Activated CD4-positive, alpha-beta T cell treated with anti-CD3 and anti-CD28 coated beads, Interleukin-2, amount 50 U/mL, for 48 hours (primary cell): ENCODE measurements at places on chromosomes 3 and 15.
A peak's percentile ranks its signal among the peaks of the same experiment; 100 is the strongest.

DNA sequence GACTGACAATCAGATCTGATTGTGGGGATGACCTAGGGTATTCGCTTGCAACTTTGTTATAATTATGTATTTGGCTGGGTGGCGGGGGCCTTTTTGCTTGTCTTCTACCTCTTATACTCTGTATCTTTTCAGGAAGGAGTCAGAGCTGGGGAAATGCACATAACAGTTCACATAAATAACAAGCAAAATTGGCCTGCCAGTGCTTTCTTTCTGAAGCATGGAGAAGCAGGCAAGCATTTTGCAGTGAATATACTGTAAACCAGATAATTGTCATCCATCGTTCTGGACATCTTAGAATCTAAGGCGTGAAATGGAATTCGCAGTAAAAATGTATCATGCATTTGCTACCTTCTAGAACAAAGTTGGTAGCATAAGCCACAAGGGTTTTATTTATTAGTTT, 227.6 kb downstream of the CLSTN2 start:
- DNase-seq = no peak

DNA sequence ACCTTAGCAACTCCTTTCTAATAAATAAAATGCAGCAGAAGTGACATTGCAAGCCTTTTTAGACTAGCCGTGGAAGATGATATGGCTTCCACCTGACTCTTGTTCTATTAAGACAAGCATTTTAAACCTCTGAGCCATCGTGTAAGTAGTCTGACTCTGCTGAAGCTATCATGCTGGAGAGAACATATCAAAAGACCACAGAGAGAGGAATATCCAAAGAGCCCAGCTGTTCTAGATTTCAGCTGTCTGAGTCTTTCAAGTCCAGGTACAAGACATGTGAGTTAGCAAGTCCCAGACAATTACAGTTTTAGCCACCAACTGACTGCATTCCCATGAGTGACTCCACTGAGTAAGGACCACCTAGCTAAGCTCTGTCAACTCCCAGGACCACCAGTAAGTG, 517.0 kb upstream of the NAALADL2 start:
- DNase-seq = no peak

- no peak for DNase-seq
Measured at GRCh38 chr15:68565234-68565633, 13.6 kb upstream of the CORO2B start.

GRCh38 chr15:82849556-82850512, 40.4 kb downstream of the WHAMM start:
- peak; percentile 41 for DNase-seq

DNA sequence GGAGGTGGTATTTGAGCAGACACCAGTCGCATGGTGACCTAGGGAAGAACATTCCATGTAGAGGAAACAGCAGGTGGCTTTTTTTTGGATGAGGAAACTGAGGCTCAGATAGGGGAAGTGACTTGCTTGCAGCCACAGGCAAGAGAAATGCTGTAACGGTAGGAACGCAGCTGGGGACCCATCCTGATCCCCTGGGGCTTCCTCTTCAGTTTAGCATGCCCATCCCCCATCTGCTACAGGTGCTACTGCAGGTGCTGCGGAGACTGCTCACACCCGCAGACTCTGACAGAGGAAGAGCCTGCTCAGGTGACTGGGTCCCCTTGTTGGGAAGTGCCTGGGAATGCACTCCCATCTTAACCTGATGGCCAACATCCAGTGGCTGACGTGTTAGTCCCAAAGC, 55.4 kb upstream of the SEC13 start:
- DNase-seq = no peak

- DNase-seq = peak; percentile 97
Measured at GRCh38 chr15:80152180-80152895, 461 bp upstream of the FAH start.

- DNase-seq = peak; percentile 33
Measured at GRCh38 chr15:91426412-91426811, 326.4 kb downstream of the SV2B start.

- no peak for DNase-seq
Measured at GRCh38 chr15:64125978-64126377, 25.6 kb upstream of the SNX22 start.

GRCh38 chr3:124823206-124823605, 64.0 kb downstream of the ITGB5 start:
- DNase-seq = no peak

- no peak for DNase-seq
Measured at GRCh38 chr15:45265506-45265905, 13.5 kb downstream of the SLC28A2 start.

DNA sequence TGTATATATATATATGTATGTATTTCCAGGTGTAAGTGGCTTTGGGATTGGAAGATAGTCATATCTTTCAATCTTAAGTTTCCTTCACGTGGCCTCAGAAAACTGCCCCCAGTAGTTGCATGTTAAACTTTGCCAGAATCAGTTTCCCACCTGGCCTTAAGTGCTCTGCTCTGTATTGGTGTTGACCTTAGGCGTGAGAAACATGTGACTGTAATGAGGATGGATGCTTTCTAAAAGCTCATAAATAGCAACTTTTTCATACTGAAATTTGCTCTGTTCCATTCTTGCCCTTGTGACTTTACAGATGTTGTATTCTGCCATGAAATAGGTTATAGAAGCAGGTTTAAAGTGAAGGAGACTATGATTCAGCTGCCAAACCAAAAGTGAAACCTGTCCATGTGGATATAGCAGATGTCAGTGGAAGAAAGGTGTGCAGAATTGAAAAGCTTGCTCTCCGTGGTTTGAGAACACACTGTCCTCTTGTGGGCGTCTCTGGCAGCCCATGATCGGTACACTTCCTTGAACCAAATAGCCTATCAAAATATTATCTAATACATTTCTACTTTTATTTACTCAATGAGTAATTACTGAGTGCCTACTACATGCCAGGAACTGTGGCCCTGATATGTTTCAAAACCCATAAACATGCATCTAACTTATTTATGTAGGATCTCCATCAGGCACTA, 15.8 kb downstream of the SCG5 start:
- no peak for DNase-seq

GRCh38 chr3:78221796-78222195, 1181.9 kb downstream of the ROBO2 start:
- DNase-seq = no peak

GRCh38 chr15:35305946-35306345, 220.9 kb upstream of the NANOGP8 start:
- DNase-seq = no peak

GRCh38 chr15:92383519-92384324, 10.0 kb upstream of the ST8SIA2 start:
- DNase-seq = peak; percentile 41

DNA sequence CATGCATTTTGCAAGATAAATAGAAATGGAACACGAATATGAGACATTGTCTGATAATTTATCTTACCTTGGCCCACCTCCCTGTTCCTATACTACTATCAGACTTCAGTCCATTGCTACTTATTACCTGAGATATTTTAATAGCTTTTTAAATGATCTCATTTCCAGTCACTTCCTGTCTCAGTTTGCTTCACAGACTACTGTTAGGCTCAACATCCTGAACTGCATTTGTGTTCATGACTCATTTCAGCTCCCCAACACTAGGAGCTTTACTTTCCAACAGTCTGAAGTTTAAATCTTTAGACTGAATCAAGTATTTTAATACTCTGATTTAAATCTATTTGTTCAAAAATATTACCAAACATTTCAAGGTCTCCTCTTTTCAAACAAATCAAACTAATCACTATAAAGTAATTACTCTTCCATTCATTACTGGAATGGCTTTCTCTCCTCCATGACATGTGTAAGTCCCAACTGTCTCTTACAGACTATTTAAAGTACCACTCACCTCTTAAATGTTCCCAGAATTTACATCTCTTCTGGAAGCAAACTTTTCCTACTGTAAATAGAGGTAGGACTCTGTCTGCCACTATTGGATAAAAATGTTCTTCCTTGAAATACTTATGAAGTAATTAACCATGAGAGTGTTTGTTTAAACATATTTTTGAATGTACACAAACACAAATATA, 1277.6 kb downstream of the ZPLD1 start:
- DNase-seq = no peak

DNA sequence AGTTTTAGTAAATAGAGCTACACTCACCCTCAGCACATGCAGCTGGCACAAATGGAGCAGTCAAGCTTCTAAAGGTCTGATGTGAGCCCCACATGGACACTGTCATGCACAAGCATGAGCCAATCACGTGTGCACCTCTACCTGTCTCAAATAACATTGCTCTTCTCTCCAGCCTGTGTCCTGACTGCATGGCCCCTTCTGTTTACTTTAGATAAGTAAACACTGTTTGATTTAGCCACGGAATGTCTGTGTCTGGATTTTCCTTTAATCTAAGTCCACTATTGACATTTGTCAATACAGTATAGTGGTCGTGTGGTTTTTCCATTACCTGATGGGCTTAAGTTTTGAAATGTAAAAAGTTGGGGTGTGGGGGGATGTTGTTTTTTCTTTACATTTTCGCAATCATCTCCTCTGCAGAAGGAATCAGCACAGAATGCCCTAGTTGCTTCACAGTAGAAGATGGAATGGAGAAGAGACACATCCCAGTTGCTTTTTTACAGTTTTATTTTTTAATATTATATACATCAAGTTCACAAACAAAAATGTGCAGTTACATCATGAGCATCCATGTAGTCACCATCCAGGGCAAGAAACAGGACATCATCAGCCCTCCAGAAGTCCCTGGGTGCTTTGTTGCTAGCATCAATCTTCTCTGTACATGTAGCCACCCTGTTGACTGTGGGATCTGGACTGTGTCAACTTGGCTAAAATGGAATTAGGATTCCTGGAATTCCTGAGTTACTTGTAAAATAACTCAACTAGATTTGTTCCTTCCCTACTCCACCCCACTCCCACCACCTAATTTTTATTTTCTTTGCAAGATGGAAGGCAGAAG, 146.1 kb downstream of the UACA start:
- no peak for DNase-seq

DNA sequence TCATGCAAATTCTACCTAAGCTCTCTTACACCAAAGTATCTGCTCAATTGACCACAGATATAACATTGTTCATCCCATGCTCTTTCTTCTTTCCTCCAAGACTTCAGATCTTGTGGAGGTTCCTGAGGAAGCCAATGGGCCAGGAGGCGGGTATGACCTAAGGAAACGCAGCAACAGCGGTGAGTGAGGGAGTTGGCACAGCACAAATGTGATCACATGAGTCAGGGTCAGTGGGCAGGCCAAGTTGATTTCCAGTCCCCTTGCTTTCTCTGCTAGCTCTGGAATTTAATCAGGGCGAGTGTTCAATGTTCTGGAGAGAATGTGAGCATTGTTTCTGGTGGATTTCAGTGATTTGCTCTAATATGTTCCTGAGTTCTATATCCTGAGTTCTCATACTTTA, 112.7 kb downstream of the STAC start:
- DNase-seq = no peak

DNA sequence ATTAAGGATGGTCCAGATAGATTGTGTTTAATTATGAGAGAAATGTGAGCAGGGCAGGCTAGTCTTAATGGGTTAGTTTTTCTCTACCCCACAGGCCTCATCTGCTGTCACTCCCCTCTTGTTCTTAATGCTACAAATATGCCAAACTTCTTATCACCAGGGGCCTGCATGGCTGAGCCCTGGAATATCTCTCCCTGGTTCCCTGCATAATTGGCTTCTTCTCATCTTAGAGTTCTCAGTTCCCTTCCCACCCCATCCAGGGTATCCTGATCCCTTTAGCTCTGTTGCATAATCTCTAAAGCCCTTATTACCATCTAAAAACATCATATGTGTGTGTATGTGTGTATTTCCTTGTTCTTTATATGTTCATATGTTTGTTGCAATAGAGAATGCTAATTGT, 279.6 kb downstream of the LSAMP start:
- no peak for DNase-seq

DNA sequence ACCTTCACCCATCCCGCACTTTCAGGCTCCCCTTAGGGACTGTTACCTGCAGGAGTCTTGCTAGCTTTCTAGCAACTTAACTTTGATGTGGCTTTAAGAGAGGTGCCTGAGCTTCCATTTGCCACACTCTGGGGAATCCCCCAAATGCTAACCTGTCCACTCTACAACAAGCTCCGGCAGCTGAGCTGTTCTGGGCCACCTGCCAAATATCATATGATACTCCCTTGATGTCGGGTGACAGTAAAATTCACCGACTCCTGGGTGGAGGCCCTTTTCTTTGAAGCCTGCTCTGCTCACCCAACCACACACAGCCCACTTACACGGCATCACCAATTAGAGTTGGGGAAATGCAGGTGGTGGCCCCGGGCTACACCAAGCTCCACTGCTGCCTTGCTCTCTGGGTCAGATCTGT, 38.0 kb upstream of the XCR1 start:
- peak; percentile 66 for DNase-seq

GRCh38 chr3:192904632-192905289, 12.9 kb downstream of the MB21D2 start:
- no peak for DNase-seq

- no peak for DNase-seq
Measured at GRCh38 chr3:107220538-107220937, 156.7 kb upstream of the CCDC54 start.

GRCh38 chr3:106485217-106485616, 616.4 kb upstream of the CBLB start:
- DNase-seq = no peak

DNA sequence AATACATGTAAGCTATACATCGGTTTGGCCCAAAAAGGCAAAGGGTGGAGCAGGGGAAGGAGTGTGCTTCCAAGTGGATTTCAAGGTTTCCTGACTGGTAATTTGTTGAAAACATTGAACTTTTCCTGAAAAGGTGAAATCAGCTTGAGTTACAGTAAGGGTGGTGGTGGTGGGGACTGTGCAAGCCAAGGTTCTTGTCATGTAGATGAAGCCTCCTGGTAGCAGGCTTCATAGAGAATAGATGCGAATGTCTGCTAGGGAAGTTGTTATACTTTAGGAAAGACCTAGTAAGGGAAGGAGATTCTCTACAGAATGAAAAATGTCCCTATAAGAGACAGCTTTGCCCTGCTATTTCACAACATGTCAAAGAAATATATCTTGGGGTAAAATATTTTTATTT, 528.2 kb upstream of the CBLB start:
- no peak for DNase-seq

- DNase-seq = no peak
Measured at GRCh38 chr3:18424213-18424728, 868 bp downstream of the SATB1 start.

DNA sequence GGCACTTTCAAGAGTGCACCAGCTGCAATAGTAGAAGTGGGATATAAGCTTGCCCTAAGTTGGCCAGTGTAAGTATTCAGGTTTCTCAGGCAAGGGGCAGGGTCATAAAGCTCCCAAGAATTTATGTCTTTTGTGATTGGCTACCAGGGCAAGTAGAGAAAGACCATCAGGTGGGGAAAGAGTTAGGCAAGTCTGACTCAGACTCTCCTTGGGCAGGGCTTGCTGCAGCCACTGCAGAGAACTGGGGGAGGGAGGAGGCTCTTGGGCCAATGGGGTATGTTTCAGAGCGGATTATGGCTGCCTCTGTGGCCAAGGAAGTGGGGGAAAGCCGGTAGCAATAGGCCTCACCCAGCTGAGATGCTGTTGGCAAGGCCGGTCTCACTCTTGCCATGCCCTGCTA, 44.6 kb upstream of the SLC25A36 start:
- no peak for DNase-seq
